ENCODE measurements at places on chromosomes 2 and 18.

DNA sequence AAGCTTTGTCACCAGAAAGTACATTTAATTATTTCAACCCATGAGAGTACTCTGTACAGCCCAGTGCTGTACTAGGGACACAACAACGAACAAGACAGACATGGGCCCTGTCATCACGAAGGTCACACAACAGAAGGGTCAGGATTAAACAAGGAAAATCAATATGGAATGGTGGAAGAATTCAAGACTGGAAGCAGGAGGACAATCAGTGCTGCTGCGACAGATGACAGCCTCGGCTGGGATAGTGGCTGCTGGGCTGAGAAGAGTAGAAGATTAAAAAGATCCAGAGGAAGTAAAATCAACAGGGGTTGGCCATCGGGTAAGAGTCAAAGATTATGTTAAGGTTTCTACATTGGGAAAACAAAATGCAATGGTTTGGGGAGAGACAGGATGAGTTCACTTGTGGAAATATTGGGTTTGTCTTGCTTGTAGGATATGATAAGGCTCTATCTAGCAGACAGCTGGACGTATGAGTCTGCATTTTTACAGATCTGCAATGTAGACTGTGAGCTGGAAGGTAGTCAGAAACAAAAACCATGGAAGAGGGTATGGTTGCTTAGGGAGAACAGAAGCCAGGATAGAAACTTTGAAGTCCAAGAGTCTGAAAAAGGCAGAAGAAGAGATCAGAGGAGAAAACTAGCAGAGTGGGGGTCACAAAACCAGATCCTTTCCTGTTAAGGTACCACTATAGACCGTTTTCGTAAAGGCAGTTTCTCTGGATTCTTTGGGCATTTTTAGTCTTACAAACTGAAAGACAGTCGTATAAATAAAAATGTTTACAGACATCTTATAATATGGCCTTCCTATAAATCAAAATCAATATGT is 84.1 kb downstream of the PRELID3A start:
- no peak for DNase-seq

- no peak for DNase-seq
These were observed 451.8 kb downstream of the TGIF1 start for GRCh38 chr18:3901811-3902210.

GRCh38 chr18:24741965-24742724 is 281.7 kb downstream of the HRH4 start:
- no peak for DNase-seq

GRCh38 chr2:109155553-109156451 is 26.8 kb downstream of the SH3RF3 start:
- no peak for DNase-seq

GRCh38 chr18:29377346-29377745 is 1200.4 kb upstream of the CDH2 start:
- no peak for DNase-seq

DNA sequence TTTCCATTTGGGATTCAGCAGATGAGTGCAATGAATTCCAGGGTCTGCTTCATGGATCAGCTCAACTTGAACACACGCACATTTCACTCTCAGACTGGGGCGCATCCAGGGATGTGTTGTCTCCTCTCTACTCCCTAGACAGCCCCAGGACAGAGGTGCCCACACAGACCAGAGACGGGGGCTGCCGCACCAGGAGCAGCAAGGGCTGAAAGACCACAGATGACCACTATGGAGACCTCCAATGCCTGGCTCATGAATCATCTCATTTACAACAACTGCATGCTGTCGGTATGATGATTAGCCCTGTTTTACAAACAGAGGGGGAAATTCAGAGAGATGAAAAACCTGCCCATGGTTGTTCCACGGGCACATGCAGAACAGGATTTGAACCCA is 63.1 kb downstream of the CYP26B1 start:
- DNase-seq = no peak

- no peak for DNase-seq
These were observed 86.6 kb downstream of the SS18 start for GRCh38 chr18:26003817-26004216.

DNA sequence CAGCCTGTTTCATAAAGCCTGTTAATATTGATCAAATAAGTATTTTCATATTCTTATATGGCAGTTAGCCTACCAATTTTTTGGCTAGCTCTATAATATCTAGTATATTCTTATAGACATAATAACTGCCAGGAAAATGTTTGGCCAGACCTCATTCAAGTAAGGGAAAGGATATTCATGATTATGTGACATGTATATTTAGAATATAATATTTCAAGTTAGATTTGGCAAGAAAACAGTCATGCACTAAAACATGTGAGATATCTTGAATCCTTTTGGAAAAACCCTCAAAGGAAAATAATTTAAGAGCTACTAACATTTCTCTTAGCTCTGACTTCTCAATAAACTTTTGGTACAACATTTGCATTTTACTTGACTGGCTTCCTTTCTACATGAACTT is 694.1 kb downstream of the PLCL1 start:
- DNase-seq = no peak

GRCh38 chr2:24080701-24081100 is 3.9 kb downstream of the TP53I3 start:
- DNase-seq = no peak

DNA sequence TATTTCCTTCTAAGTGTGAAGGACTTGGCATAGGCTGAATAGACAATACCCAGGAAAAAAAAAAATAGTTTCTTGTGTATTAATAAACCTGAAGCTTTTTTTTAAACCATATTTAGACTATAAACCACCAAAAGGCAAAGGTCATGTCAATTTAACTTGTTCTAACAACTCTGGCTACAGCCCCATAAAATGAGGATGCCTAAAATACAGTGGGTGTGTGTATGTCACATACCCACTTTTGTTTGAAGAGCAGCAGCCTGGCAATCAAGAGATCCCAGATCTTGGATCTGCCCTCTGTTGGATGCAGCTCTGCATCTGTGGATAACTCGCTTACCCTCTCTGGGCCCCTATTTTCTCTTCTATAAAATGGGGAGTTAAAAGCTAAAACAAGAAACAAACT is 65.4 kb downstream of the SATB2 start:
- no peak for DNase-seq

DNA sequence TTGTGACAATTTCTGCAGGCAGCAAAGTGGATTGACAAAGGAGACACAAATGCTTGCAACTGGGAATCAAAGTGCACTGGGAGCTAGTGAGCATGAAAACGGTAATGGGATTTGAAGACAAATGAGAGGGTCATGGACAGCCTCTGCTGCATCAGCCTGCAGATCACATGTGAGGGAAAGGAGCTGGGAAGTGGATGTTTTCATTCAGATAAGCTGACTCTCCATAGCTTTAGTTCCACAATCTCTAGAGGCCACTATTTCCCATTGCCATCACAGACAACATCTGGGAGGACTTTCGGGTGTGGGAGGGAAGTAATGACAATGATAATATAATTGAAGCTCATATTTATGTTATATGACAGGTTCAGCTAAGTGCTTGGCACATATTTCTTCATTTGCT is 28.4 kb downstream of the ADCYAP1 start:
- no peak for DNase-seq

GRCh38 chr18:5142859-5143258 is 54.2 kb downstream of the AKAIN1 start:
- DNase-seq = no peak

- DNase-seq = no peak
These were observed 192.5 kb downstream of the HAUS1 start for GRCh38 chr18:46296656-46297055.

GRCh38 chr2:8355102-8355859 is 326.6 kb upstream of the ID2 start:
- DNase-seq = no peak

- no peak for DNase-seq
These were observed 45.6 kb downstream of the GPR39 start for GRCh38 chr2:132462236-132462635.

GRCh38 chr2:102000813-102001766 is 9.3 kb downstream of the IL1R2 start:
- no peak for DNase-seq

GRCh38 chr2:33904801-33905200 is 305.7 kb upstream of the FAM98A start:
- DNase-seq = no peak

DNA sequence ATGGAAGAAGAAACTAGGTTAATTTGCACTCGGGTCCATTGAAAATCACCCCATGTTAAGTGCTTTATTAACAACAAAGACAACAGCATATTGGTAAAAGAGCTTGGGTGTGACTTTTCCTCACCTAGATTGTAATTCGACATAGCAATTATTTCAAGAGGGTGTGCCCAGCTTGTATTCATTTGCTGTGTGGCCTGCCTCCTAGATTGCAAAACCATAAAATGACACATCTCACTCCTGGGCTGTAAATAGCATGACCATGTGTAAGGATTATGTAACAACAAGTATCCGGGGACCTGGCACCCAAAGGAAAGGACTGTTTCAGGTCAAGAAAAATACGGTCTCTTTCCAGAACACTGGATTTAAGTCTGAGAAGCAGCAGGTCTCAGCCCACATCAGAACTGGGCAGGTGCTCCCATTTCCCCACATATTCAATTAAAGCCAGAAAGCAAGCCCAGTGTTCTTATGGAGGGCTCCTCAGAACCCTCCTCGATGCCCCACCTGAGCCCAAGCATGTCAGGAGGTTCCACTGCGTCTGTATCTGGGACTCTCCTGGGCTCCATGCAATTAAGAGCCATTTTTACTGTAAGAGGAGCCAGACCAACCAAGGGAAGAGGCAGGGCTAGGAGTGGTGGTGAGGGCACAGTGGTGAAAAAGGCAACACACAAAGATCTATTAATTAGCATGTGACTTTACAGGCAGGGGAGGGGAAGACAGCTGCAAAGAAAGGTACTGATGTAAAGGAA is 39.2 kb downstream of the MREG start:
- DNase-seq = no peak

- DNase-seq = no peak
These were observed 3.2 kb upstream of the MPP4 start for GRCh38 chr2:201701646-201702045.

DNA sequence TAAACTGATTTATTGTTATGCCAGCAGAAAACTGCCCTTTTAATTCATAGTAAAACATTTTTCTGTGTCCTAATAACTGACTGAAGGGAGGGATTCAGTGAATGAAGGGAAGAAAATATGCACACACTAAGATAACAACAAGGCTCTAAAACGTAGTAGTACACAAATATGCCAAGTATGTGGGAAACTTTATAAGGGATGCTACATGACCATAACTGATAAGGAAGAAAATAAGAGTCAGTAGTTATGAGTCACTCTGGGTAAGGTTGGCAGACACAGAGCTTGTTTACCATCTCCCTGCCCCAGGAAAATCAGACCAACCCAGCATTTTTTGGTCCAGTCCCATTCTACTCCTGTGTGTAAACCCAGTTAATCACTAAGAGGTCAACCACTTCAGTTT is 124.2 kb downstream of the RPRM start:
- no peak for DNase-seq

DNA sequence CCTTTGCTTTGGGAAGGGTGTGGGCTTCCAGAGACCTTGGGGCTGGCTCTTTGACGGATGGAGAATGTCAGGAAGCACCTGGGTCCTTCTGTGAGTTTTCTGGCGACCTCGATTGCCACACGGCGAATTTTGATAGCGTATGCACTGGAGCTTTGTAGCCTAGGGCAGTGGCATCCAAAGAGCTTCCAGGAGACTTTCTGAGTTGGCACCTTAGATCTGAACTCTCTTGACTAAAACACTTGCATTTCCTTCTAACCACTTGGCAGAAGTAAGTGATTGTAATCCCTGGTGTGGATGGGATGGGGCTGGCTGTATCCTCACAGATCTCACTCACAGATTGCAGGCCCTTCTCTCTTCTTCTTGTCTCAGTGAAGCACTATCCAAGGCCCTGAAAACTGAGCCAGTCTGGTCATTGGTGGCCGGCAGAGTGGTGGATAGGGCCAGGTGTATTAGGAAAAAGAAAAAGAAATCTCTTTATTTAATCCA is 7.8 kb downstream of the RNF144A start:
- DNase-seq = no peak

DNA sequence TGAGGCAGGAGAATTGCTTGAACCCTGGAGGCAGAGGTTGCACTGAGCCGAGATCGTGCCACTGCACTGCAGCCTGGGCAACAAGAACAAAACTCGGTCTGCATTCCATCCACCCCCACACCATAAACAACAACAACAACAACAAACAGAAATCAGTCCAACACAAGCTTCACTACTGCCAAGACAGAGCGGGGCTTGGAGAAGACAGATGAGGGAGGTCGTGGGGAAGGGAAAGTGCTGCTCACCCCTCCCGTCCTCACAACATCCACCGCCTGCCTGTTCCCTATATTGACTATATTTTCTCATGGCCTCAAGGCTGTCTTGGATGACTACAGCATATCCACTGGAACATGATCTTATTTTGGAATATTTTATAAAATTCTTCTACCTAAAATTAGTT is 137.6 kb upstream of the TTC39C start:
- no peak for DNase-seq

GRCh38 chr2:32838418-32838817 is 108.3 kb upstream of the LTBP1 start:
- DNase-seq = no peak

DNA sequence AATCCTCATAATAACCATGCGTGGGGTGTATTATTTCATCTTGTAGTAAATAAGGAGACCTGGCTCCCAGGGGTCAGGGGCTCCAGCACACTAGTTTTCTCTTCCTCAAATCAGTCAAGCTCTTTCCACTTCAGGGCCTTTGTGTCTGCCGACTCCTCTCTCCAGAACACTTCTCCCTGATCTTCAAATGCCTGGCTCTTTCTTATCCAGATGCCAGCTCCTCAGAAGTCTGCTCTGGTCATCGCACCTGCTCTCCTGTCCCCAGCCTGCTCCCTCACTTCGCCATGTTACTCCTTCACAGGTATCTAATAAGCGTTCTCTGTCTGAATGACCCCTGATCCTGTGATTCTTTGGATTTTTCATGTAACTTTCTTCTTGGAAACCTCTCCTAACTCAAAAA is 62.0 kb downstream of the GYPC start:
- no peak for DNase-seq

GRCh38 chr2:197185676-197186075 is 124.9 kb downstream of the ANKRD44 start:
- DNase-seq = no peak
